ENCODE measurements at places on chromosomes 7 and 10.

- DNase-seq: no peak
These were observed 86.5 kb downstream of the HIPK2 start for GRCh38 chr7:139691253-139691781.

GRCh38 chr10:101506829-101507661, 81.0 kb downstream of the POLL start:
- no peak for DNase-seq

GRCh38 chr10:118565301-118566075, 30.0 kb downstream of the PRLHR start:
- no peak for DNase-seq

GRCh38 chr10:33498391-33498891, 164.0 kb upstream of the NRP1 start:
- no peak for DNase-seq

GRCh38 chr7:8702807-8703206, 269.4 kb downstream of the NXPH1 start:
- DNase-seq: no peak

GRCh38 chr7:133645884-133646391, 393.1 kb downstream of the EXOC4 start:
- DNase-seq: no peak

- DNase-seq: no peak
These were observed 191.9 kb downstream of the MDFIC start for GRCh38 chr7:115113776-115114175.

- DNase-seq: no peak
These were observed 71.5 kb downstream of the CLEC2L start for GRCh38 chr7:139594911-139595476.

DNA sequence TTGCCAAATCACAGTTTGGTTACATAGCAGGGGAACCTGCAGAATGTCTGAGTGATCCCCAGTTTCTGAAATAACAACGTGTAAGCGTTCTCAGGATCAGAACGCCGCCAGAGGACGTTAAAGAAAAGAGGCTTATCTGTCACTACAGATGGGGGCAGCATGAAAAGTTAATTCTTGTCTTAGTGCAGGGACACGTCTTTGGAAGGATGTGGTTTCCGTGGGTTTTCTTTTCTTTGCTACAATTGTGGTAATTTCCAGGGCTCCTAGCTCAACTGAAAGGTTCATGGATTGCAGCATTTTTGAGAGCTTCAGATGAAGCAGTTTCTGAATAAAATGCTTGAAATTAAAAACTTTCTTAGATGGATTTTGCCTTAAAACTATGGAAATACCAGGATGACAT, 106.6 kb downstream of the PRKCQ start:
- no peak for DNase-seq

- no peak for DNase-seq
These were observed 126.0 kb upstream of the WNT16 start for GRCh38 chr7:121202834-121203233.

DNA sequence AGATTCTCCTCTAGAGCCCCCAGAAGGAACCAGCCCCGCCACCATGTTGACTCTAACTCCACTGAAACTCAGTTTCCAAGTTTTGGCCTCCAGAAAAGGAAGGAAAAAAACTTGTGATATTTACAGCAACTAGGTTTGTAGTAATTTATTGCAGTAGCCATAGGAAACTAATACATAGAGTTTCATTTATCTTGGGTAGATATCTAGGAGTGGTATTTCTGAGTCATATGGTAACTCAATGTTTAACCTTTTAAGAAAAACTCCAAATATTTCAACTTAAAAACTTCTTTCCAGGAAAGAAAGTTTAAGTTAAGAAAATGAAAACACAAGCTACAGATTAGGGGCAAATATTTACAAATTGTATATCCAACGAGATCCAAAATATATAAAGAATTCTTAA, 576.7 kb downstream of the KCNMA1 start:
- DNase-seq: no peak

DNA sequence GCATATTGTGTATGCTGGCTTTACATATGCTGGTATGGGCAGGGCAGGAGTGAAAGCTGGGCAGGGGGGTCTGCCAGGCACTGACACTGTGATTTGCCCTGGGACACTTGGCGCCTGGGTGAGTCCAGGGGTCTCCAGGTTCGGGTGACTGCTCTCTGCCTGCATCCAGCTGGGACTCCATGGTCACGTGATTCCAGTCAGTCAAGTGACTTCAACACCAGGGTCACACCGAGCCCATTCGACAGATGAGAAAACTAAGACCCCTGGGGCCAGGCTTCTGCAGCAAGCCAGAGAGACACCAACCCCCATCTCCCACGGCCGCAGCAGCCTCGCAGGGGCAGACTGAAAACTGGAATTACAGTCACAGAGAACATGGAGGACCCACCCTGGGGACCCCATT, 30.0 kb downstream of the MMD2 start:
- no peak for DNase-seq

DNA sequence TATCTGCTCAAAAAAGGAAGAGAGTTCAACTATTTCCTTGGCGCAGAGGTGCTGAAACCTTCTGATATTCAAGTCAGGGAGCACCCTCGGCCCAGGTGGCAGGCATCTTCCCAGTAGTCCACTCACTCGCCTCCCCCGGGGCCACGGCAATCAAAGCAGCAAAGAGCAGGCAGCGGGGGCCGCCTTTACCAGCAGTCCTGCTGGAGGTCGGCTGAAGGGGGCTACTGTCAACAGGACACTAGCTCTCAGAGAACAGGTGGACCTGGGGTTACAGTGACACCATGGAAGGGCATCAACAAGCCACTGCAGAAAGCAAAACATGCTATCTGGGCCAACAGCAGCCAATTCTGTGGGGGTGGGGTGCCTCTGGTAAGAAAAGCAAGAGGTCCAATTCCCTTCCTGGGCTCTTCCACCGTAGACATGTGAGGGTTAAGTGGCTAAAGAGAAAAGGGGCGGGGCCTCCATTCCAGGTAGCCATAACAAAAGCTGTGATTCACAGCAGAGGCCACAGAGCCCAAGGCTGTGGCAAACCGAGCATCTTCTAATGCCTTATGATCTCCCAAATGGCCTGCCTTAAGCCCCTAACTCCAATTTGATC, 9.4 kb downstream of the FZD9 start:
- no peak for DNase-seq

DNA sequence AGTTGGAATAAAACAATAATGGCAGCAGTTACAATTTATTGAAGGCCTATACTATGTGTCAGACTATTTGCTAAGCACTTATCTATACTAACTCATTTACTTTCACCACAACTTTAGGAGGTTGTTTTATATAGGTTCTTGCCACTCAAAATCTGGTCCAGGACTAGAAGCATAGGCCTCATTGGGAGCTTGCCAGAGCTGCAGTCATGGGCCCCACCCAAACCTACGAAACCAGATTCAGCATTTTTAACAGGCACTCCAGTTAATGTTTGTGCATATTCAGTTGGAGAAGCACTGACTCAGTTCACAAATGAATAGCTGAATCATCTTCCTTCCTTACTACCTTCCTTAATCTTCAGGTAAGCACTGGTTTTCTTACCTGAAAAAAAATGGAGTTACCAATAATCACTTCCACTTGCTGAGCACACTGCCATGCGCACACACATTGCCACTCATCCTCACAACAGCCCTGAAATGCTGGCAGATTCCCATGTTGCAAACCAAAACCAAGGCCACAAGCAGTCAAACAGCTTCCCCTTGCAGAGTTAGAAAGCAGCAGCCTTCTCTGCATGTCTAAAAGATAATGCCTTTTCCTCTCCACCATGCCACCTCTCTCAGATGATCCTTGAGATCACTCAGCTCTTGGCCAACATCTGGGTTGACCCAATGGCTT, 122.4 kb downstream of the SLC16A9 start:
- DNase-seq: no peak

GRCh38 chr7:135185471-135186260, 15.2 kb upstream of the CYREN start:
- no peak for DNase-seq

DNA sequence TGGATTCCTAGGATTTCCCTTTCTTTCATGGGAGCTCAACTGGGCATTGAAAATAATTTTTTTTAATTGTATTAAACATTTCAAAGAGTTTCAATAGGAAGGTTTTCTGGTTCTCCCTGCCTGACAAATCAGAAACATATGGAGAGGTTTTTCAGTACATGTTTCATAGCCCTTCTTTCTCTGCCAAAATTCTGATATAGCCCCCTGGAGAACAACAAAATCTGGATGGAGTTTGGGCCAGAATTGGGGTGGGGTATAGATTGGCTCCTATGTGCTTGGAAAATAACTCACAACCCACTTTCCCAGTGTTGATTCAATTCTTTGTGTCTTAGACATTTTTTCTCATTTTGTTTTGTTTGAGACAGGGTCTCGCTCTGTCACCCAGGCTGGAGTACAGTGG, 24.6 kb upstream of the EIF4H start:
- no peak for DNase-seq

- no peak for DNase-seq
These were observed 138.9 kb upstream of the COBL start for GRCh38 chr7:51455513-51455912.

- no peak for DNase-seq
These were observed 537.4 kb upstream of the SORCS1 start for GRCh38 chr10:107701943-107702342.

DNA sequence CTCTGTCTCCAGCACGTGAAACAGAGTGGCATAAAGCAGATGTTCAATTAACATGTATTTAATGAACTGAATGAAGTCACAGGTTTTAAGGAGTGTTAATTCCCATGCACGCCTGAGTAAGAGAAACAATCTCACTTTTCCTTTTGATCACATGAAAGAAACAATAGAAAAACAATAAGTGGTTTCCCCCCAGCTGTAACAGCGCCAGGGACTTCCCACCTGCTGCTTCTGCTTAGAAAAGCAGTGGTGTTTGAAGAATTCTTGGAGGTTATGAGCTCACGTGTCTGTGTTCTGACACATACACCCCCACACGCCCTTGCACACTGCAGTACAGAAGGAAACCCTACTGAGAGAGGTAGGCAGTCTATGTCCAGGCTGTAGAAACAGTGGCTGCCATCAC, 51.3 kb upstream of the FRMD4A start:
- peak; percentile 7 for DNase-seq

Measured in activated T-cell treated with anti-CD3 and anti-CD28 coated beads for 48 hours (primary cell).